ENCODE measurements at places on chromosomes 13 and 19.

DNA sequence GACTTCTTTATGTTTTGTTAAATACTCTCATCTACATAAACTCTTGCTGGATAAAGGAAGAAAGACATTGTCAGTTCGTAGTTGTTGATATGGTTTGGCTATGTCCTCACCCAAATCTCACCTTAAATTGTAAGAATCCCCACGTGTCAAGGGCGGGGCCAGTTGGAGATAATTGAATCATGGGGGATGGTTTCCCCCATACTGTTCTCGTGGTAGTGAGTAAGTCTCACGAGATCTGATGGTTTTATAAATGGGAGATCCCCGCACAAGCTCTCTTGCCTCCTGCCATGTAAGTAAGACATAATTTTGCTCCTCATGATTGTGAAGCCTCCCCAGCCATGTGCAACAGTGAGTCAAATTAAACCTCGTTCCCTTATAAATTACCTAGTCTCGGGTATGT is 3.6 kb downstream of the ADGRE1 start:
- DNase-seq: no peak

DNA sequence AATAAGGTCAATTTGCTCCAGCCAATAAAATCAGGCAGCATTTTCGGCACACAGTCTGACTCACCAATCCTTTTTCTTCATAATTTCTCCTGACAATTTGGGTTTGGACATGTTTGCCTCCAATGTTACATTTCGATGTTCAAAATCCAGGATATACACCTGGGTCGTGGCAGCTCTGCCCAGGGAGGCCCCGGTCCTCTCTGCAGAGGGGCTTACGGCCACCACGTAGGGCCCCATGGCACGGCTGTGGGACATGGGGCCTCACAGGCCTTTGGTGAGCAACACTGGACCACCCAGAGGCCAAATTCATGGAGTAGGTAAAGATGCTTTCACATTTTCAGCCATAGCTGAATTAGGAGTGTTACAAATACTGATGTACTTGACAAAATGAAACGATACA is 25.4 kb downstream of the IRS2 start:
- DNase-seq: no peak

- no peak for DNase-seq
These were observed 160.4 kb upstream of the GPC6 start for GRCh38 chr13:93066187-93066586.

DNA sequence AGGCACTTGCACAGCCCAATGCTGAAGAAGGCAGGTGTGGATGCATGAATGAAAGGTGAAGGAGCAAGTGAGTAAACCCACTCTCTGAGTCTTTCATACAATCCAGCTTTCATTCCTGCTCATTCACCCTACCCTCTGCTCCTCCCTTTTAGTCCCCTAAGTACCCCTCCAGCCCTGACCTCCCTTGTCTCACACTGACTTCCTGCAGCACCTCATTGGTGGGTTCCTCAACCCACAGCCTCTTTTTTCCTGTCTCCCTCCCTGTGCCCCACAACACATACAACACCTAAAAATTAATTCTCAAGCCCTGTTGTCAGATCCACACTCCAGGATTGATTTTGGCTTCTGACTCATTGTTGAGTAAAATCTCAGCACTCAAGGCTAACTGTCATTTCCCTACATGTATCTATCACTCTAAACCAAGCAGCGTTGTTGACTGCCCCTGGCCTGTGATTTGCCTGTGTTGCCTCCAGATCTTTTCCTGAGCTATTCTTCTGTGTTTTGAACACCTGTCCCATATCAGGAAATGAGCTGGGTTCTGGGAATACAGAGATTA is 177.3 kb upstream of the SERP2 start:
- DNase-seq: no peak

DNA sequence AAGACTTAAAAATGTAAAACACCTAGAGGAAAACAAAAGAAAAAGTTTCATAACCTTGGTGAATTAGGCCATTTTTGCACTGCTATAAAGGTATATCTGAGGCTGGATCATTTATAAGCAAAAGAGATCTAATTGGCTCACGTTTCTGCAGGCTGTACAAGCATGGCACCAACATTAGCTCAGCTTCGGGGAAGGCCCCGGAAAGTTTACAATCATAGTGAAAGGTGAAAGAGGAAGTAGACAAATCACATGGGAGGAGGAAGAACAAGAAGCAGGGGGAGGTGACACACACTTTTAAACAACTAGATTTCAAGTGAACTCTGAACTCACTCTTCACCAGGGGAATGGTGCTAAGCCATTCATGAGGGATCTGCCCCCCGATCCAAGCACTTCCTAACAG is 1358.5 kb upstream of the PCDH9 start:
- DNase-seq: no peak

GRCh38 chr19:6211632-6212402 is 68.0 kb downstream of the MLLT1 start:
- peak; percentile 21 for DNase-seq

DNA sequence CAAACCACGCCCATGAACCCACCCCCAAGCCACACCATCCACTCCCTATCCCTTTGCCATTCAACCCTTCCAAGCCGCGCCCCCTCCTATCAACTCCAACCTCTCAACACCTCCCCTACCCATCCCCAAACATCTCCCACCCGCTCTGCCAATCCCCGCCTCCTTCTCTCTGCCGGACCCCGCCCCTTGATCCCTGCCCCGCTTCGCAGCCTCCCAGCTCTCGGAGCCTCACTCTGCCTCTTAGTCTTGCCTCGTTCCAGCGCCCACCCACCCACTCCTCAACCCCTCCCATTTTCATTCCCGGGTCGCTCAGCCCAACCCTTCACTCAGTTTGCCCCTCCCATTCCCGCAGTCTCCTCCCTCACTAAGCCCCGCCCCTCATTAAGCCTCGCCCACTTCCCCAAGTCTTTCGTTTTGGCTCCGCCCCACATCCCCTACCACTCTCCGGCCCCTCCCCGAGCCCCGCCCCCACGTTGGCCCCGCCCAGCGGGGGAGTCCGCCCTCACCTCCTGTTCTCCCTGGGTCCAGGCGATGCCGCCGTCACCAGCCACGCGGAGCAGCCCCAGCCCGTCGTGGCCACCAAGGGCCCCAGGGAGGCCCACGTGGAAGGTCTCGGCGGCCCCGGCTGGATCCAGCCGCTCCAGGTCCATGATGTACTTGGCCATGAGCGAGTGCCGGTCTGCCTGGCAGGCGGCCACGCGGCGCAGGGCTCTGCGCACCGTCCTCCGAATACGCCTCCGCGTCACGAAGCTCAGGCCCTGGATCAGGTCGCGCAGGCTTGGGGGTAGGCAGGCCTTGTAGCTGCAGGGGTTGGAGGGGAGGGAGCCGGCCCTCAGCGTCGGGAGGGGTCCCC is 5.7 kb downstream of the JAK3 start:
- DNase-seq: peak; percentile 92

Measured in femur (tissue), 1 donor.